ENCODE measurements at places on chromosomes 1 and 21.
A peak's percentile ranks its signal among the peaks of the same experiment; 100 is the strongest.

GRCh38 chr1:81452693-81453366 is 347.9 kb upstream of the ADGRL2 start:
- DNase-seq, result no peak

DNA sequence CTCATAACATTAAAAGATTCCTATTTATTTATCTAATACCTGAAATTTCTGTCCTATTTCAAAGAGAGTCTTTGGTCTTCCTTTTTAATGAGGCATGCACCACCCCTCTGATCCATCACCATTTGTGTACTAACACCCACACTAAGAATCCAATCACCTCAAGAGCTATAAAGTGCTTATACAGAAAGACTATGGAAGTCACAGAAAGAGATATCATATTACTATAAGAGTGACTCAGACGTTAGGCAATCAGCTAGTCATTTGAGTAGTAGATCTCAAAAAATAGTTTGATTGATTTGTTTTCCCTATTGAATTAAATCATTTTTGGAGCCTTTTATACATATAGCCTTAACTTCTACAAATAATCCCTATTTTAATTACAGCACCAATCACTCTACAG is 46.1 kb downstream of the NME7 start:
- peak; percentile 64 for DNase-seq

DNA sequence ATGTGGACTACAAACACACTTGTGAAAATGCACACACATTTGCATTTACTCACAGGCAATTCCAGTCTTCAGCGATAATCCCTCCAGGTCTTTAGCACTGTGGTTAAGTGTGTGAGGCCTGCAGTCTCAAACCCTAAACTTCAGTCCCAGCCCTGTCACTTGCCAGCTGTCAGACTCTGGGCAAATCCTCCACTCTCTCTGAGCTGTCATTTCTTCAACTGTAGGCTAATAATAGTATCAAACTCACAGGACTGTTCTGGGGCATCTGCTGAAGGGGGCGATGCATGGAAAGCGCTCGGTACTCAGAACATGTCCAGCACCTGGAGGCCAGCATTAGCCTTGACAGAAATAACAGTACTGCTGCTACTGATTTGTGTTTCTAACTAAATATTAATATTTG is 48.2 kb downstream of the NEK2 start:
- no peak for DNase-seq

- no peak for DNase-seq
Measured at GRCh38 chr1:205369701-205370123, 13.0 kb upstream of the KLHDC8A start.

- no peak for DNase-seq
Measured at GRCh38 chr21:44942566-44942965, 2.7 kb downstream of the SLX9 start.

DNA sequence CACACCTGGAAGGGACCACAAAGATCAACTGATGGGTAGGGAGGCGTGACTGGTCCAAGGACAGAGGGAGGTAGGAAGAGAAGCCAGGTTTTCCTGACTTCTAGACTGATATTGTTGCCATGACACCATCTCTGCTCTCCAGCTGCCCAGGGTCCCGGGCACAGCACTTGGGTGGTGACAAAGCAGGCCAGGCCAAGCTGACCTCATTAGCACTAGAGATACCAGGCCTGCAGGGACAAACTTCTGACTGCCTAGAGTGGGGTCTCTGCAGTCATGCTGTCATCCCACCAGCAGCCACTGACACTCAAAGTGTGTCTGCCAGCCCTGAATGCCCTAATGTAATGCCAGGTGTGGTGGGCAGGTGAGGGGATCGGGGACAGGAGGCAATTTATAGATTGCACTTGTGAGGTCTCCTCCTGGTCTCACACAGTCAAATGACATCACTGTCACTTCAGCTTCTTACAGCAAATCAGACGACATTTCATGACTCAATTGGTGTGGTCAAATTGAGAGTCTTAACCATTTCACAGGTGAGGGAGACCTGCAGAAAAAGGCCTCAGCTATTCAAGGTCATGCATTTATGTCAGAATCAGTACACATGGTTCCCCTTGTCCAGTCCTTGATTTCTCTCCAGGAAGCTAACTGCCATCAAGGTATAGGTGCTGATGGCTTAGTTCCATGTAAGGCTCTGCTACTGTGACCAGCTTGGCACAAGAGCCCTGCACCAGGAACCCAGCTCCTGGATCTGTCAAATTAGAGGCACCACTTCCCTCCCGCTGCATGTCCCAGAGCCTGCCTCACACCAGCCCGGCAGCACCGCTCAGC is 2.7 kb downstream of the SLC9A1 start:
- DNase-seq, result no peak

DNA sequence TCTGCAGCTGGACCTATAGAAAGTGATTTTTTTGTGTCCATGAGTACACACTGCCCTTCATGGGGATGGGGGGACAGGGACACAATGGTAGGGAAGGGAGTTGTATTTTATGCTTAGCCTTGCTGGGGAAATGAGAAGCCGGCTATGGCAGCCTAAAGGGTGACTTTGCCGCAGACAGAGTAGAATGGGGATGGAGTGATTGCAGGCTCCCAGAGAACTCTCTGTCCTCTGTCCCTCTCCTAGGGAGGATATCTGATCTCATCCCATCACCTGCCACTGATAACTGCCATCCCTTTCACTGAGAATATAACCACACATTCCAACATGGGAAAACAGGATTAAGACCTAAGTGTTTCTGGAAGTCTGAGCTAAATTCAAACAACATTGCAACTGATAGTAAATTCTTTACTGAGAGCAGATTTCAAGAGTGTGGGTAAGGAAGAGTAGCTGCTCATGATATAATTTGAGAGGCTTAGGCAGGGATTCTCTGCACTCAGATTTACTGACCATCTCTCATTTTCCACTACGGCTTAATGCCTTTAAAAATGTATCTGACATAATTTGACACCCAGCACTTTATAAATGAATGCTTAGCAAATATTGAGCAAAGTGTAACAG is 13.9 kb downstream of the SH2D1B start:
- DNase-seq, result no peak

GRCh38 chr1:1858382-1859086 is 32.4 kb downstream of the GNB1 start:
- peak; percentile 26 for DNase-seq

- DNase-seq, result no peak
Measured at GRCh38 chr1:229156872-229157271, 114.0 kb upstream of the RAB4A start.

All from HT1080 (cell line).